Smooth muscle cell of the coronary artery (primary cell): ENCODE measurements at places on chromosomes 7 and 10. TPM values are rescaled to one million over a fixed set of nuclear protein-coding genes. Genes with fewer than 3 reads are reported as not detected.

HOXA3 gene
- total RNA-seq: not detected in 2 replicates

ADAM22 gene
- 0.08 and 0.59 TPM in 2 replicates for total RNA-seq

HECW1 gene
- total RNA-seq: 2.2 TPM in 1 of 2 replicates, not detected in the other

SYT15B gene
- total RNA-seq: 0.30 TPM in 1 of 2 replicates, not detected in the other

HOXA13 gene
- not detected in 2 replicates for total RNA-seq

RBM20 gene
- under 0.01 and 0.45 TPM in 2 replicates for total RNA-seq

ITGB8 gene
- 21.0 and 33.9 TPM in 2 replicates for total RNA-seq

DENND2A gene
- total RNA-seq: 0.75 and 21.8 TPM in 2 replicates

TNRC18 gene
- 17.0 and 23.5 TPM in 2 replicates for total RNA-seq

EPHA1 gene
- not detected in 2 replicates for total RNA-seq

CYP2C8 gene
- total RNA-seq: not detected in 2 replicates

AGAP5 gene
- total RNA-seq: 1.7 and 4.1 TPM in 2 replicates

SDK1 gene
- total RNA-seq: under 0.01 and 1.8 TPM in 2 replicates

CAV1 gene
- total RNA-seq: 153 and 811 TPM in 2 replicates

LIPF gene
- not detected in 2 replicates for total RNA-seq

STEAP1B gene
- 7.3 and 10.8 TPM in 2 replicates for total RNA-seq
